ENCODE measurements at places on chromosomes 1 and 21.

- no peak for DNase-seq
These were observed 88.2 kb downstream of the CAMTA1 start for GRCh38 chr1:6873298-6874015.

DNA sequence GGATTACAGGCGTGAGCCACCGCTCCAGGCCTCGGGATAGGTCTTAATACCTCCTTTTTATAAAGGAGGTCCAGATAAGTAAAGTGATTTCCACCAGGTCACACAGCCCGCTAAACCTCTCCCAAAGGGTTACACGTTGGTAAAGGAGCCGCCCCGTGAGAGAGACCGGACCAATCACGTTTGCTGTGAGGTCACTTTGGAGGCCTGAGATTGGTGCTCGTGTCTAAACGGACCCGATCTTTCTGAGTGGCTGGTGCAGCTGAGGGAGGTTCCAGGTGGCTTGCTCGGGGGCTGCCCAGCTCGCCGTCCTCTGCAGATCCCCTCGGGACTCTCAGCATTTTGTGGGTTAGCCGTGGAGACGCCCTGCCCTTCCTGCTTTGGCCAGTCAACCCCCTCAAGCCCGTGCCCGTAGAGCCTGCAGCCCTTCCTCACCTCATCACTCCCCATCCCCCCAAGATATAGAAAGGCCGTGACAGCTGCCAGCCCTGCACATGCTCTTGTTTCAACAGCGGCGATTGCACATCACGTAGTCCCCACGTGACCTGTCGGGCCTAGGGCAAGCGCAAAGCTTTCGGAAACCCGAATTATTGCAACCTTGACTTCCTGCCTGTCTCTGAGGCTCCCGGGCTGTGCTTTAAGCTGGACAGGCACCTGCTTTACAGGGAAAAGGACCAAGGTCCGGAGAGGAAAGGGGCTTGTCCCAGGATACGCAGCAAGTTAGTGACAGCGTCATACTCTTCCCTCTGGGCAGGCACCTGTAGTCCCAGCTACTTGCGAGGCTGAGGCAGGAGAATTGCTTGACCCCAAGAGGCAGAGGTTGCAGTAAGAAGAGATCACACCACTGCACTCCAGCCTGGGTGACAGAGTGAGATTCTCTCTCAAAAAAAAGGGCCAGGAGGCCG is 5.0 kb upstream of the COA7 start:
- peak; percentile 66 for DNase-seq

DNA sequence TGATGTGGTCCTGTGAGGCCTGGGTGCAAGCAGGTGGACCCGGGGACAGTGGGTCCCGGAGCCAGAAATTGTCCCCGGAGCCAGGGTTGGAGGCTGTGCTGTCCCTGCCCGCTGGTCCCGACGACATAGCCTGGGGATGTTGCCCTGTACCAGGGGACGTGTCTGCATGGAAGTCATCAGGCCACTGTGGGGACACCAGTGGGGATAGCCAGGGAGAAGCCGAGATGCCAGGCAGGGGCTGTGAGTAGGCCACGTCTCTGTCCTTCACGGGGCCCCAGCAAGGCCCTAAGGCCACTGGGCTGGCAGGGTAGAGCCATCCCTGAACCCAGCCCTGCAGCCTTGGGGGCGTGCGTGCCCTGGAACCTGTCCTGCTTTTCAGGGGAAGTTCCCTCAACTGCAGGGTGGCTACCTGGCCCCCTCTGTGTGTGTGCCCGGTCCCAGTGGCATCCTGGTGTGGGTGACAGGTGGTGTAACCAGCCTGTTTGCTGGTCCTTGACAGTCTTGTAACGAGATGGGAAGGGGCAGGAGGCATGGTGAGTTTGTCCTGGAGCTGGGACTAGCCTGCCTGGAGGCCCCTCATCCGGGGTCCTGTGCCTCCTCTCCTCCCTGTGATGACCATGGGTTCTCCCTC is 73.2 kb downstream of the OBSCN start:
- DNase-seq = no peak

- no peak for DNase-seq
These were observed 43.8 kb downstream of the HHAT start for GRCh38 chr1:210372491-210372890.

- DNase-seq = peak; percentile 23
These were observed 5.5 kb upstream of the ZRANB2 start for GRCh38 chr1:71086331-71086730.

GRCh38 chr1:82485591-82486369 is 685.0 kb downstream of the ADGRL2 start:
- DNase-seq = no peak

- DNase-seq = no peak
These were observed 385.4 kb upstream of the VAMP3 start for GRCh38 chr1:7385471-7386225.

DNA sequence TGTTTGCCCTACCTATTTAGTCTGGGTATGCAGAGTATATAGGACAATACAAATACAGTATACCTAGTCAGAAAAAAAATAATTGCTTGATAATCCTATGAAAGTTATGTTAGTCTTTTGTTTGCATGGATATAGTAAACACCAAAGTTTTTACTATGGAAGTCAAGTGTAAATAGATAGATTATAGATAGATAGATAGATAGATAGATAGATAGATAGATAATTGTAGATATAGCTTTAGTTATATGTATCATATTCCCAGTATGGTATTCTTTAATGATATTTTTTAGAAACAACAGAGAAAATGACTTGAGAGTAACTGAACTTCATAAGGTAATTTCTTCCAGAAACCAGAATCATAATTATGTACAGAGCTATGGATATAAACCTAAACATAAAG is 158.2 kb downstream of the NCAM2 start:
- no peak for DNase-seq

GRCh38 chr1:245277276-245277675 is 122.5 kb downstream of the KIF26B start:
- DNase-seq = no peak

DNA sequence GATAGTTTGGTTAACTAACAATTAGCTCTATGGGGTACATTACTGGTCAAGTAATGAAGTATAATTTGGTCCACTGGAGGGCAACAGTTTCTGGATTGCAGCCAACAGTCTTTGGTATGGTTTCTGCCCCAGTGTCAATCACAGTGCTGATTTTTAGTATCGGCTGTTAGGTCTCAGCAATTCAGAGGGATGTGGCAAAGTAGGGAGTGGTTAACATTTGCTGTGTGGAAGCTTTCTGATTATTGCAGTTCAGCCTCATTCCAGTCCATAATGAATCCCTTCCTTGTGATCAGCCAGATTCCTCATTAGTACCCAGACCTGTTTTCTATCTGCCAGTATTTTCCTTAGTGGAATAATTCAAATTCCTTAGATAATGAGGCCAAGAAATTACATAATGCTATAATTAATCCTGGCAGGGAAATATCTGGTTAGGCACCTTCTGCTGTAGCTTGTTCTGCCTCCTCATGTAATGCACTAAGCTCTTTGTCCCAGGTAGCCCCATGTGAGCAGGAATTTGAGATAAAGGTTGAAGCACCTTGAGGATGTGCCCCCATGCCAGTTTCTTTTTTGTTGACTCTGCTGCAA is 14.0 kb downstream of the F3 start:
- DNase-seq = no peak

- DNase-seq = no peak
These were observed 172.8 kb upstream of the IRF2BP2 start for GRCh38 chr1:234782791-234783190.
